ENCODE measurements at places on chromosomes 2 and 18.
A peak's percentile ranks its signal among the peaks of the same experiment; 100 is the strongest.

DNA sequence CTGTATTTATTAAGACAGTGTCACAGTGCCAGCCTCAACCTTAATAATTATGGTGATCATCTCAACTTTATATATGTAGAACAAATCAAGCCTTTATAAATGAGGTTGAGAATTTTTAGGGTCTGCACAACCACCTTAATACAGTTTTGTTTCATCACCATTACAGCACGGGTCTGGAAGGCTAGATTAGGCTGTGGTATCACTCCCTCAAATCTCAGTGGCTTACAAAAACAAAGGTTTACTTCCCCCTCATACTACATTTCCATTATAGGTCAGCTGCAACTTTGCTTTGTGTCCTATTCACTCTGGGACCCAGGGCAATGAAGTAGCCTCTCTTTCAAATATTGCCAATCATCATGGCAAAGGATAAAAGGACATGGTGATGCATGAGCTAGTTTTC is 23.3 kb upstream of the USP14 start:
- no peak for DNase-seq

DNA sequence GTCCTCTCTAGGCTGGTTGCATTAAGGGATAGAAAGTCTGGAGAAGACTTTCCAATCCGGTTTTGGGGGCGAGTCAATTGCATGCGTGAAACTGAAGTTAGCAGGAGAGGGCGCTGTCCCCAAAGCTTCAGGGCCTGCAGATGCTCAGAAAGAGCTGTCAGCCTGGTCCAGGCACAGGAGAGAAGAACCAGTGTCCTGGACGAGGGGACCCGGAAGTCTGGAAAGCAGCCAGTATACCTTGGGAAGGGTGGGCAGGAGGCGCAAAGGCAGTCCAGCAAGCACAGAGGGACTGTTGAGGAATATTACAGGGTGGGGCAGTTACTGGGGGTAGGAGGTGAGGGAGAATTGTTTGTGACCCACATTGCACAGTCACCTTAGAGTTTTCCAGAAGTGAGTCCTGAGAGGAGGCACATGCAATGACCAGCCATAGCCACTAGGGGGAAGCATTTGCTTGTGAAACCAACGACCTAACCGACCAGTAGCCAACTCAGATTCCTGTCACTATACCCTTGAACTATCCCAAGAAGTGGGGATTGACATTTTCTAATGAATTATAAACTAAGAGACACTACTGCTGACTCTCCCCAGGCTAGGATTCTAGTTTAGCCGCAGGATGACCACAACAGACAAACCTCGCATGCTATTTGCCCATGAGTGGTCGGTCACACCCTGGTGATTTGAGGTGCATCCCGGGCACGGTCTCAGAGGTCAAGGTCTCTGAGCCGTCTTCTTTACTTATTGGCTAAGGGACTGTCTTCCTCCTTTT is 172.8 kb downstream of the RDH14 start:
- DNase-seq = no peak

- no peak for DNase-seq
Observed at GRCh38 chr2:172169611-172170010, 66.9 kb upstream of the DLX2 start.

DNA sequence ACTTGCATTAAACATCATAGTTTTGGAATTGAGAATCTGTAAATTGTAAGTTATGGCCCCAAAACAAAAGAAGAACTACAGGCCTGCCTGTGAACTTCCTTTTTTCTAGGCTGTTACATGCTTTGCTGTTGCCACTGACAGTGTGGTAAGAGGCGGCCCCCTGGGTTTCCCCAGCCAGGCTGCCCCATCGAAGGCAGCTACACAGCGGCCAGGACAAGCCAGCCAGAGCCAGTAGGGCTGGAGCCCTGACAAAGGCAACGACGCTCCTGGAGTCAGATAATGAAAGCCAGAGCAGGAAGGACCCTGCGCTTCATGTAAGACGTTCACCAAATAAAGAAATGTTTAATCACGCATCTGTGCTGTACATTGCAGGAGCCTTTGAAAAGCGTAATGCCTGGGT is 55.0 kb downstream of the ANKRD44 start:
- no peak for DNase-seq

DNA sequence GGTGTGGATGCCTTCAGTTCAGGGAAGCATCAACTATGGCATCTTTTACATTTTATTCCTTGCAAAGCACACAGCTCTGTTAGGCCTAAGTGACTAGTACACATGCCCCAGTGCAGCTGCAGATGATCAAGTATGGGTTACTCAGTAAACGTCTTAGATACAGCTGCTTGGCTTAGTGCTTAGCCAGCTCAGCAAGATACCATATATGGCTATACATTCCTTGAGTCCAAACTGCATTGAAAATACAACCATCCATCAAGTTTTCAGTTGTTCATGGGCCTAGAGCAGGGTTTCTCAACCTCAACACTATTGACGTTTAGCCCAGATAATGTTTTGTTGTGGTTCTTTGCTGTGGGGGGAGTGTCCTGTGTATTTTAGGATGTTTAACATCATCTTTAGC is 769.9 kb downstream of the TSN start:
- no peak for DNase-seq

GRCh38 chr18:39485696-39486095 is 1920.1 kb upstream of the CELF4 start:
- no peak for DNase-seq

GRCh38 chr2:58922245-58922644 is 681.1 kb upstream of the FANCL start:
- DNase-seq = no peak

DNA sequence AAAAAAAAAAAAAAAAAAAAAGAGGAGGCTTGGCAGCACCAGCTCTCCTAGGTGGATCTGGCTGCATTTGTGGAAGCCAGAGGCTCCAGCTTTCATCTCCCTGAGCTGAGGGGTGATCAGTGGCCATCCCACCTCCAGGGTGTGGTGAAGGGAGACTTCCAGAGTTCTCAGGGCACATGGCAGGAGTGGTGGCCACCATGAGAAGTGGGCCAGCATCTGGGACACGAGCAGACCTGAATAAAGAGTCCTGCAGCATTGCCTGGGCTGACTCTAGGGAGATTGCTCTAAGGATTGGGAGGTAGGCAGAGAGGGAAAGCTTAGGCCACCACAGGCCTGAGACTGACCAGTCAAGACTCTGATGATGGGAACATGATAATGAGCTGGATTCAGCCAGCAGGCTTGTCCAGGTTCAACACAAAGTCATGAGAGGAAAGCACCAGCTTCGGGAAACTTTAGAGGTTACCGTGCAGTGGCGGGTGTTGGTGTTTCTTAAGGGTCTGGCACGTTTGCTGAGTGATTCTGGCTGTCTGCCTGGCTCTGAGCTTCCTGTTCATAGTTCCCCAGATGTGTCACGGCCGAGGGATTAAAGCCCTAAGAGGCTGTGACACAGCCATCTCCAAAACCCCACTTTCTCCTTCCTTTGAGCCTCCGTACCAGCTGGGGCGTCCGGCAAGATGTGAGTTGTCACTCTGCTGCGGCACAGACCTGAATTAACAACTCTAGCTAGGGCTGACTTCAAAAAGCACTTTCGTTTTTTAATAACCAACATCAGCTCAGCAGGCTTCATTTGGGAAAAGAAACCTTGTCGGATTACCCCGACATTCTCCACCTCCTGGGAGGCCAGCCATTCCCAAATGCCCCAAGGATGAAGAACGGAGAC is 38.3 kb upstream of the IL1R1 start:
- peak; percentile 50 for DNase-seq

DNA sequence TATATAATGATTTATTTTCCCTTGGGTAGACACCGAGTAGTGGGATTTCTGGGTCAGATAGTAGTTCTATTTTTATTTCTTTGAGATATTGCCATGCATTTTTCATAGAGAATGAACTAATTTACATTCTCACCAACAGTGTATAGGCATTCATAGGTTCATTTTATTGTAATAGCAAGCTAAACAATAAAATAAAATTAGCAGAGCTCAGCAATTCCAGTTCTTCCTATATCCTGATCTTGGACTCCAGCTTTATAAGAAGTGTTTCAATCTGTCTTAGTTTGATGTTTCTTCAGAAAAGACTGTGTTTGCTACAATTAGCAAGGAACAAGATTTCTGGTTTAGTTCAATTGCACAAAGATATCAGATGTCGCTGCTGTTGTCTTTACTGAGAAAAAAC is 1024.4 kb upstream of the LRRTM1 start:
- DNase-seq = no peak

- DNase-seq = peak; percentile 25
Observed at GRCh38 chr18:59988098-59988706, 88.4 kb downstream of the PMAIP1 start.

- no peak for DNase-seq
Observed at GRCh38 chr2:105496271-105496670, 97.4 kb upstream of the FHL2 start.

DNA sequence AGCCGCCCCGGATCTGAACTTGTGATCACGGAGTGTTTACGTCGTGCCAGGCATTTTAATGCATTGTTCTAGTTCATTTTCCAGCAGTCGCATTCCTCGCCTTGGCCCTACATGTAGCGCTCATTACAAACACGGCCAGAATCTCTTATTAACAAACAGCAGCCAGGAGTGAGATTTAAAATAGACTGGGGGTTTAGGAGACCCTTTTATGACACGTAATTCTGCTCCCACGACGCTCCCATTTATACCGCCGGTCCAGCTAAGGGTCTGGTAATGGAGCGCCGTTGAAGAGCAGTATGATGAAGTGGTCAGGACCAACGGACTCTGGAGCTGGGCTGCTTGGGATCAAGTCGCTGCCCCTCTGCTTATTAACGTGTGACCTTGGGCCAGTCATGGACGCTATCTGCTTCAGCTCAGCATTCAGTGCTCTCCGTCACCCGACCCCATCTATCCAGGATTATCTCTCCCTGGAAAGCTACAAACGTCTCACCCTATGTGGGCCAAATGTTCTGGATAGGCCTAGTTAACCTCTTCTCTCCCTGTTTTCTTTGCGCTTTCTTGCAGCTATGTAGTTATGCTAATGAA is 745 bp downstream of the MSH2 start:
- DNase-seq = no peak

DNA sequence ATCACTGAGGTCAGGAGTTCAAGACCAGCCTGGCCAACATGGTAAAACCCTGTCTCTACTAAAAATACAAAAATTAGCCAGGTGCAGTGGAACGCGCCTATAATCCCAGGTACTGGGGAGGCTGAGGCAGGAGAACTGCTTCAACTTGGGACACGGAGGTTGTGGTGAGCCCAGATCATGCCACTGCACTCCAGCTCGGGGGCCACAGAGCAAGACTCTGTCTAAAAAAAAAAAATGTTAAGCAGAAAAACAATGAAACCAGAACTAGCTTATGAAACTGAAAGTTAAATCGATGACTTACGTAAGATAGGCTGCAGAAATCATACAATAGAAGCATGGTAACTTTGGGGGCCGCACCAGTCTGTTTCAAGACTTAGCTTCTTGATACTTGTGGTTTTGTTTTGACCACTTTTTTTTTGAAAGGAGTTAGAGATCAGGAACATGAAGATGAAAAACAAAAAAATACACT is 6.2 kb upstream of the GPR155 start:
- DNase-seq = no peak
